ENCODE measurements at places on chromosomes 1 and 21. TPM values are rescaled to one million over a fixed set of nuclear protein-coding genes. Genes with fewer than 3 reads are reported as not detected.

Gene CHML
- total RNA-seq = 10.0 TPM

Gene DNALI1
- total RNA-seq = 3.4 TPM

Gene HSD3B1
- not detected for total RNA-seq

Gene IFI44L
- total RNA-seq = 174 TPM

Gene DNM3
- total RNA-seq = 8.3 TPM

Gene SH2D1B
- not detected for total RNA-seq

Gene APCS
- total RNA-seq = not detected

Gene ERG
- total RNA-seq = not detected

Gene SEMA4A
- total RNA-seq = 0.67 TPM

Gene TNFRSF18
- not detected for total RNA-seq
